SIG-M5 (cell line): ENCODE measurements at places on chromosomes 7 and 10.

- no peak for DNase-seq
Observed at GRCh38 chr10:78656417-78657162, 412.2 kb upstream of the ZMIZ1 start.

DNA sequence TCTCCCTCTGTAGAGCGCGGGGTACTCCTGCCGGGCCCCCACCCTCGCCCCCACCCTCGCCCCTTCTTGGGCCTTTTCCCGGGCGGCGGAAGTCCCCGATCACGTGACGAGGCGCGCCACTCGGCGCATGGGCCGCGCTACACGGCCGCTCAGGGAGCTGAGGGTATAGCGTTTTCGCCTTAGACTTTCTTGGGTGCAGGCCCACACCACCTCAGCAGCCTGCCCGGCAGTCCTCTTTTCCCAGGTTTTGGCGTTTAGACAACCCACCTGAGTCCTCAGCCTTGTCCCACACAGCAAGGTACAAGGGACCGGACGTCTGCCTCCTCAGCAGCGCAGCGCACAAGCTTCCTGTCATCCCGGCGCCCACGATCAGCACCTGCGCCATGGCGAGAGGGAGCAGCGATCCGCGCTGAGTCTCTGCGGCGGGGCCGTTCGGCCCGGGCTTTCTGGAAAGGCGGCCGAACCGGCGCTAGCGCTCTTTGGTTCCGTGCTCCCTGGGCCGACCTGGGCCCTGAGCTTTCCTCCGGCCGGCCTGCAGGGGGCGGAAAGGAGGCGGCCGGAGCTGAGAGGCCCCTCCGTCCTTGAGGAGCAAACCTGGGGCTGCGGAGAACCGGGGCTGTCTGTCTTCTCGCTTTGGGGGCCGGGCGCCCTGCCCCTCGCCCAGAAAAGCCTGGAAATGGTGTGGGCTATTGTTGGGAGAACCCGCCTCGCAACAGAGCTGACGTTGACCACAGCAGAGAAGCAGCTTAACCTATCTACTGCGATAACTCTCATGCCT, at the start of gene RNLS:
RNLS (minus strand) TSS at position 513 of the 778 bp plus-strand sequence.
- DNase-seq: no peak

- DNase-seq: no peak
Observed at GRCh38 chr10:28993056-28993455, 295.8 kb upstream of the LYZL1 start.

- DNase-seq: no peak
Observed at GRCh38 chr7:101725921-101726320, 91.5 kb upstream of the CUX1 start.

DNA sequence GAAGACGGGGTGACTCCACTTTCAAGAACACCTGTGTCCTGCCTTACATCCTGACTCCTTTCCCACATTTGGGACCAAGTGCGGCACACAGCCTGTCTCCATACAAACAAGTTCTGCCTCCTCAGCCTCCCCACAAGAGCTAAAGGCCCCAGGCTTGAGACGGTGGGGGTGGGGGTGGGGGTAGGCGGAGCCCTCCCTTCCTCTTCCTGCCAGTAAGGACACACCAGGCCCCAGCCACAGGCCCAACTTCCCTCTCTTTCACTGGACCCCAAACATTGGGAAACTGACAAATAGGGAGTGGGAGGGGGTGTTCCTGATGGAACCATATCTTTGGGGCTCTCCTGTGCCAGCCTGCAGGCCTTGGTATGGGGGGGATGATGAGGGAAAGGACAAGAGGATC, 4.6 kb downstream of the CDK5 start:
- DNase-seq: no peak

DNA sequence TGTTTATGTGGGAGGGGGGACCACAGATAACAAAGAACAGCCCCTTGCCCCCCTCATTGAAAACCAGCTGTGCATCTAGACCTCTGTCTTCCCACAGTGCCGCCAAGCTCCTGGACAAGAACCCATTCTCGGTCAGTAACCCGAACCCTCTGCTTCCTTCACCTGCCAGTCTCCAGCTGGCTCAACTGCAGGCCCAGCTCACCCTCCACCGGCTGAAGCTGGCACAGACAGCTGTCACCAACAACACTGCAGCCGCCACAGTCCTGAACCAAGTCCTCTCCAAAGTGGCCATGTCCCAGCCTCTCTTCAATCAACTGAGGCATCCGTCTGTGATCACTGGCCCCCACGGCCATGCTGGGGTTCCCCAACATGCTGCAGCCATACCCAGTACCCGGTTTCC, 91.0 kb upstream of the PDCD4 start:
- DNase-seq: no peak

DNA sequence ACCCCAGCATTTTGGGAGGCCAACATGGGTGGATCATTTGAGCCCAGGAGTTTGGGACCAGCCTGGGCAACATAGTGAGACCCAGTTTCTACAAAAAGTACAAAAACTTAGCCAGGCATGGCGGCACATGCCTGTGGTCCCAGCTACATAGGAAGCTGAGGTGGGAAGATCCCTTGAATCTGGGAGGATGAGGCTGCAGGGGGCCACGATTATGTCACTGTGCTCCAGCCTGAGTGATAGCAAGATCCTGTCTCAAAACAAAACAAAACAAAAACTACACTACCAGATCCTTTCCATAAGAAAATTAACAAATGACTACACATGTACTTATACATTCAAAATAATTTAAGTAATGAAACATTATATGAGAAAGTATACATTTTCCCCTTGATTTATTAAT, 116.4 kb upstream of the KLF6 start:
- no peak for DNase-seq

- DNase-seq: no peak
Observed at GRCh38 chr10:15744217-15744865, 24.6 kb upstream of the ITGA8 start.

GRCh38 chr7:39664585-39664984, 41.2 kb downstream of the RALA start:
- no peak for DNase-seq

- DNase-seq: no peak
Observed at GRCh38 chr10:70265032-70265689, 18.6 kb downstream of the NPFFR1 start.

DNA sequence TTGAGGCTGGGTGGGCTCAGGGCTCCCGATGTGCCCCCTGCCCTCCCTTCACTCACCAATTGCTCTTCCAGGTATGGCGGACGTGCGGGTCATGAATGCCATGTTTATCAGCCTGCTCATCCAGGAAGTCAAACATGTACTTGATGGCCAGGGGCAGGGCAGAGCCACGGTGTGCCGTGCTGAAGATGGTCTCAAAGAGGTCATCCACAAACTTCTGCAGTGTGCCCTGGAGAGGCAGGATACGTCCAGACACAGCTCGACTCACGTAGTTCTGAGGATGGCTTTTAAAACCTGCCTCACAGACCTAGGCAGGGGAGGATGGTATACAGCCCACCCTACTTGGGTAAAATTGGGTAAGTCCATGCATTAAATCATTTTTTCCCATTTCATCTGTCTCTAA, 431.2 kb downstream of the PLXNA4 start:
- DNase-seq: no peak

DNA sequence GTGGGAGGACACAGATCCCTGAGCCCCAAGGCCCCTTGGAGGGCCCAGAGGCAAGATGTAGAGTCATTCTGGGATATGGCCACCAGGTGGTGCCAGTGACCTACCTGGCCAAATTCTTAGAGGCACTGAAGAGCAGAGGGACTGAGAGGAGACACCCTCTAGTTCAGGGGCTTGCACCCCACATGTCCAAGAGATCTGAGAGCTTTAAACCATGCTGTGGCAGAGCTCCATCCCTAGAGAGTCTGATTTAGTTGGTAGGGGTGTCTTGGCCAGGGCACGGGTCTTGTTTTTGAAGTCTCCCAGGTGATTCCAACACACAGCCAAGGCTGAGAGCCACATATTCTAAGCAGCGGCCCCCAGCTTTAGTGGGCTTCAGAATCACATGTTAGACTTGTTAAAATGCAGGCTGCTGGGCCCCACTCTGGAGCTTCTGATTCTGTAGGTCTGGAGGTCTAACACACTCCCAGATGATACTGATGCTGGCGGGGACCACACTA, 52.5 kb downstream of the PRF1 start:
- DNase-seq: no peak

GRCh38 chr10:31693491-31693890, 235.1 kb downstream of the ARHGAP12 start:
- DNase-seq: no peak

DNA sequence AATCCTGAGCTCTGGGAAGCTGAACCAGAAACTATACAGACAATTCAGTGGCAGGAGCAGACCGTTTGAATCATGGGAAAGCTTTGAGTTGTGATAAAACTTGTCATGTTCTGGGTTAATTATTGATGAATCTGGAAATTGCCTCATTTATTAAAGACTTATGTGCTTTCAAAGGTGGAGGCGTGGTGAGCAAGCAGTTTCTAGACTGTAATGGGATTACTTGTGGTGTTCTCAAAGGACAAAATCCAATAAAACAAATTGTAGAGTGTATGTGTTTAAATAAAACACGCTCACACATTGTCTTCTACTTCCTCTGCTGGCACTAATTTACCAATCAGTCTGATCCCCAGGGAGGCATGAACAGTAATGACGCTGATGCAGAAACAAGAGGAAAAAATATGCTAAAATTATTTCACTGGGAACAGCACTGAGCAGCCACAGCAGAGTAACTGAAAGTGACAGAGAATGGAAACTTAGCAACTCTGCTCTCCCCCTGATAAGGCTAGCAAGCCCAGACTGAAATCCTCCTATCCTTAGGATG, 25.1 kb downstream of the PARD3 start:
- DNase-seq: no peak

GRCh38 chr7:50142425-50143017, 49.5 kb upstream of the ZPBP start:
- DNase-seq: no peak

- no peak for DNase-seq
Observed at GRCh38 chr10:26854524-26854923, 6.2 kb downstream of the ABI1 start.

DNA sequence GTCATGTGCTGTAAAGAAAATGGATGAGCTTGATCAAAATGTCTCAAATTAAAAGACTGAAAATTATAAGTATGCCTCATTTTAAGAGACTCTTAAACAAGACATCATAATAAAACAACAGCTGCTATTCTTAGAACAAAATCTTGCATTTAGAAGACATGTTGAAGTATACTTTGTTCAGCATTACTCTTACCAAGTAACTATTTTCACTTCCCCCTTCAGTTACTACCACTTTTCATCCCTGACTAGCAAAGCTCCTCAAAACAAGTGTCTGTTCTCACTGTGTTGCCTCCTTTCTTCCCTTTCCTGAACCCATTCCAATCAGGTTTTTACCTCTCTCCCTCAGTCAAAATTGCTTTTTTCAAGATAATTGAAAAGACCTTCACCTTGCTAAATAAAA, 31.6 kb downstream of the ELAPOR2 start:
- DNase-seq: no peak

- DNase-seq: no peak
Observed at GRCh38 chr7:126803060-126803665, 449.6 kb downstream of the GRM8 start.

DNA sequence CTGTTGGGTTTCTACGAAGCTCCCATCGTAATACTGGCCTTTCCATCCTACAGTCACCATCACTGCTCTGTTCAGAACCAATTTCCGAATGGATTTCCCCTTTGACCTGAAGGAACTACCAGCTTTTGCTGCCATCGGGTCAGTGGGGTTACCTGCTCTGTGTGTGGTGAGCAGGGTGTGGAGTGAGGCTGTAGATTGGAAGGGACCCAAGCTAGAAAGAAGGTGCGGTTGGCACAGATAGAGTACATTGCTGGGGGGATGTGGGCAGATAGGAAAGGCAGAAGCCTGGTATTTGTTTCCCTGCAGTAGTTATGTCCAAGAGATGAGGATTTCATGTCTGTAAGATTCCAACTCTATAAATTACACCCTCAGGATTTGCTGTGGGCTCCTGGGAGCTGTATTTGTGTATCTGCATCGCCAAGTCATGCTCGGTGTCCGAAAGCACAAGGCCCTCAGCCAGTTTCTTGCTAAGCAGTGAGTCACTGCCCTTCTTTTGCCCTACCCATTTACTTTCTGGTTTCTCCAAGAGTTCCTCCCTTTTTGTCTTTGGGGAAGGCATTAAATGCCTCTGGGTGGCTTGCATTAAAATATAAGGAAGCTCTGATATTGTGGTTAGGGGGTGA, 15.4 kb downstream of the CLCN1 start:
- no peak for DNase-seq

- no peak for DNase-seq
Observed at GRCh38 chr10:3027866-3028265, 39.5 kb upstream of the PFKP start.

DNA sequence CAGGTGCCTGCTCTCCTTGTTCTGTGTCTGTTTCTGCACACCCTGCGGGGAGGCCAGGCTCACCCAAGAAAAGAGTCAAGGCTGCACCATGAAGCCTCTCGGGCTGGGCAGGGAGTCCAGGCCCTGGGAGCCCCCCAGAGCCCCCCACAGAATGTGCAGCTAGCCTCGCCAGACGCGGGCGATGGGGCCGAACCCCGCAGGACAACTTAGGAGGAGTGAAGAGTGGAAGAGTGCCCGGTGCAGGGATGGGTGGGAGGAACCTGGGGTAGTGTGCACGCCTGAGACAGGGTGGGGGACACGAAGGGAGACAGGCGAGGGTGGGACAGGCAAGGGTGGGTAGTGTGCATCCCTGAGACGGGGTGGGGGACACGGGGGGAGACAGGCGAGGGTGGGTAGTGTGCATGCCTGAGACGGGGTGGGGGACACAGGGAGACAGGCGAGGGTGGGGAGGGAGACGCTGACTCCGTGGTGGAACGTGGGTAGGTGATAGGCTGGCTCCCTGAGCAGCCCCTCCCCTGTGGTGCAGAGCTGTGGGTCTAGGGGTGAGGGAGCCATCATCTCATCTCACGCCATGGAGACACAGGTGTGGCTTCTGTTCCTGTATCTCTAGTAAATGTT, 615.4 kb downstream of the DNAJB6 start:
- no peak for DNase-seq

DNA sequence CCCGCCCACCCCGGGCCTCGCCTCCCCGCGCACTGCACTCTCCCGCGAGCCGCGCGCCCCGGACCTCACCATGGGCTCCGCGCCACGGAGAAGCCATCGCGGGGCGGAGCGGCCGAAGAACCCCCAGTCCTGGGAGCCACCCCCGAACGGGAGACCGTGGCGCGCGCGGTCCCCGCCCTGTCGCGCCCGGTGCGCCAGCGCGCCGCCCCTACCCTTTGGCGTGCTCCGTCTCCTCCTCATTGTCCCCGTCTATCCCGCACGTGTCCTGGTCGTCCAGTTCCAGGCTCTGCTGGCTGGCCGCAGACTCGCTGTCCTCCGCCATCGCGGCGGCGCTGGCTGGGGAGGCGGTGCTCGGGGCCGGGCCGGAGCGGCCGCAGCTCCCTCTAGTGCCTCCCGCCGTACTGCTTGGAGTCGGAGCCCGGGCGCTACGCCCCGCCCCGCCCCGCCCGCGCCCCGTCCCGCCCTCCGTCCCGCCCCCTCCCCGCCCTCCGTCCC, at the start of gene NMT2:
NMT2 (minus strand) TSS at position 403 of the 495 bp plus-strand sequence; CDS start at position 322, 81 bp downstream.
- no peak for DNase-seq

- DNase-seq: no peak
Observed at GRCh38 chr7:29647020-29647654, 83.5 kb downstream of the PRR15 start.

DNA sequence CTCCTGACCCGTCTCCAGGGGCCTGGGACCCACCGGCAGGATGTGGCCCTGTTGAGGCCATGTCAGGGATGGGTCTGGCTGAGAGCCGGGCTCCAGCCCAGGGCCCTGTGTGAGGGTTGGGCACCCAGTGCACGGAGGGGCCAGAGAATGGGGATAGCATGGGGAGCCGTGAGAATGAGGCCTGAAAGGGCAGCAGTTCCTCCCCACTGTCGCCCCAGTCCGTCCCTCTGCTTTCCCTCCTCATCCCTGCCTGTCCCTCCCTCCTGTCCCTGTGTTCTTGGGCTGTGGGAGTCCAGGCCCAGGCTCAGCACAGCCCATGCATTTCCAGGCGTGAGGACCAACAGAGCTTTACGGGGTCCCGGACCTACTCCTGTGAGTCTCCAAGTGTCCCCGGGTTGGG, 9.6 kb downstream of the LAT2 start:
- no peak for DNase-seq
